Activated naive CD4-positive, alpha-beta T cell treated with anti-CD3 and anti-CD28 coated beads, Interleukin-2, amount 50 U/mL, for 16 hours (primary cell): ENCODE measurements at places on chromosomes 2 and 18.

GRCh38 chr2:156907806-156908205 is 349.7 kb upstream of the GALNT5 start:
- DNase-seq, result no peak

DNA sequence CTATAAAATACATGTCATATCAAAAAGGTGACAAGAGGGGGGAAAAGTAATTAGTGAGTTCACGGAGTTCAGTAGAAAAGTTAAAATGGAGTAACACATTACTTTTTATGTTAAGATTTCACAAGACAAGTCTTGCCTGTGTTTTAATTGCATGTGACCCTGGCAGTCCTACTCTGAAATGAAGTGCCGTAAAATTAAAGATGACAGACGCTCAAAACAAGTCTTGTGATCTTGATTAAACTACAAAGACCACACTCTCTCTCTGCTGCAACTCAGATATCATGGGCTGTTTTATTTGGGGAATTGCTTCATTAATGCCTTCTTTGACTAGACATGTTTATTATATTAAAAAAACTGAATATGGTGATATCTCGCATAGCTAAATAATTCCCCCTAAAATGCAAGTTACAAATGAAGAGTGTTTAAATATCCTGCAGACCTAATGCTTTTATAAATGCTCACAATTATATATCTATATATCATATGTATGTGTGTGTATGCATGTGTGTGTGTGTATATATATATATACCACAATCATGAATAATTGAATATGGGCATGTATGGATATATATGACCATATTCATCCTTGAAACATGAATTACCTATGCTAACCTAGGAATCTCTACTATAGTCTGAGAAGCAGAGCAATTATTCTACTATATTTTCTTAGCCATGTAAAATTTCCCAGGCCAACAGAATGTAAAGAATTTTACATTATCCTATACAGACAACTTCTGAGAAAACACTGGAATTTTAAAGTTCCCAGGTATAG is 647.5 kb downstream of the ARHGAP15 start:
- no peak for DNase-seq

- no peak for DNase-seq
Observed at GRCh38 chr18:12884406-12885323, 628 bp upstream of the PTPN2 start.

DNA sequence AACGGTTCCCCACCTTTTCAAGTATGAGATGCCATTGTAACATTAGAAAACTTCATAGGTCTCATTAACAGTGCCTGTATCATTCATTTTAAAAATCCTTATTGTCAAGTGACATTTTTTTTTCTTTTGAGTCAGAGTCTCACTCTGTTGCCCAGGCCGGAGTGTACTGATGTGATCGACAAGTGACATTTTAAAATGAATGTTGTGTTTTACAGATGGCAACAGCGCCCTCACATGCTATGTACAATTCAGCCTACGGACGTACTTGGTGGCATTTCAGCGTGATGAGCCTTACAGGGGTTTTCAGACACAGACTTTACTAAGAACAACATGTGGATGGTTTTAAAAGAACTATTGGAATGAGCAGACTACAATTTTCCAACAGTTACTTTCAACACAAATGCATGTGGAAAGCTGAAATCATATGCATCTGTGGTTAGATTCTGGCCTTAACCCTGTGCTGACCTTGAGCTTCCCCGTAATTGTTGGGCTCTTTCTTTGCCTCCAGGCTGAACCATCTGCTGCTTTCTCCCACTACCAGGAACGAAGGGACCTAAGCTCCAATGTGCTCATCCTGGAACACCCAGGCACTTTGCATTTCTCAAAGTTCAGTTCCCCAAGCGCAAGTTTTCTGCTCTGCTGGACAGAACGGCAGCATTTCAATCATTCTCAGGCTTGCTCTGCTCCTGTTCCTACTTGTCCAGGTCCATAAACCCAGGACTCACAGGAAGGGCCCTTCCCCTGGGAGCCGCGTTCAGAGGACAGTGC is 119.9 kb upstream of the NDUFV2 start:
- no peak for DNase-seq

- no peak for DNase-seq
Observed at GRCh38 chr2:12415536-12415935, 301.2 kb upstream of the TRIB2 start.

DNA sequence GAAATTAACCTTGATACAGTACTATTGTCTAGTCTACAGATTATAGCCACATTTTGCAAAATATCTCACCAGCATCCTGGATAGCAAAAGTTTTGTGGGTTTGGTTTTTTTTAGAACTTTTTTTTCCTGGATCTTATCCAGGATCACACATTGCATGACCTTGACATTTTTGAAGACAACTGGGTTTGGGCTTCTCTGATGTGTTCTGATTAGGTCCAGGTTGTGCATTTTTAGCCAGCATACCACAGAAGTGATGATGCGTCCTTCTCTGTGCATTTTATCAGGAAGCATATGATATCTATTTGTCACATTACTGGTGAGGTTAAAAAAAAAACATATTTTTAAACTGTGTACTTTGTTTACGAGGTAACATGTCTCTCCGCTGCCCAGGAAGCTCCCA is 221.0 kb upstream of the OSR1 start:
- no peak for DNase-seq

GRCh38 chr2:130912471-130912870 is 75.8 kb downstream of the ARHGEF4 start:
- DNase-seq, result no peak

GRCh38 chr2:45692566-45692965 is 41.1 kb downstream of the PRKCE start:
- no peak for DNase-seq
